ENCODE measurements at places on chromosomes 1 and 21.

GRCh38 chr1:154840269-154841176 lies 29.6 kb downstream of the KCNN3 start:
- no peak for DNase-seq

DNA sequence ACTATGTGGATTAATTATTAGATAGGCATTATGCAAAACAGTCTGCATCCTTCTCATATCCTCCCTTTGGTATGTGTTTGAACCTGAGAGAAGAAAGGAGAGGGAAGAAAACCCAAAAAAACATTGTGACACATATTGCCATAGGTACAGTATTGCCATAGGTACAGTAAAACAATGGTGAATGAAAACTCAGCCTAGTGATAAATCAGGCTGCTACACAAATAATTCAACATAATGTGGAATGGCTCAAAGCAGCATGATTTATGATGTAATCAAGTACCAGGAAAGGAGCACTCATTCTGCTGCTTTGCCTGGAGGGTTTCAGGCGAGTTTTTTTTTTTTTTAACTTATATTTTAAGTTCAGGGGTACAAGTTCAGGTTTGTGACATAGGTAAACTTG lies 213.9 kb upstream of the LYPLAL1 start:
- no peak for DNase-seq

- DNase-seq = peak; percentile 46
Measured at GRCh38 chr1:95207223-95207935, 26.6 kb upstream of the RWDD3 start.

GRCh38 chr1:6003568-6004411 lies 11.6 kb upstream of the NPHP4 start:
- DNase-seq = no peak

DNA sequence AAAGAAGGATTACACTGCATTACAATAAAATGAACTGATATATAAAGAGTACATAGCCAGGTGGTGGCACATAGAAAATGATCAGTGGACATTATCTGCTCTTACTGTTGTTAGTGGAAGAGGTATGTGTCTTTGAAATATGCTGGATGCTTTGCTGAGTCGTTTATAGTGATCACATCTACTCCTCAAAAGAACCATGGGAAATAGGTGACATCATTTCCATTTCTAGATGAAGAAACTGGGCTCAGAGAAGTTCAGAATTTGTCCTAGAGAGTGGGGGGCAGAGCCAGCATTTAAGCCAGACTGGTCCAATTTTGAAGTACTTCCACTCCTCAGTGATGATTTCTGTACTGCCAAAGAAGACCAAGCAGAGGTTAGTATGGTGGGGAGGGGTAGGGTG lies 34.0 kb upstream of the BACH1 start:
- DNase-seq = no peak

GRCh38 chr21:41802684-41803083 lies 35.8 kb upstream of the RIPK4 start:
- no peak for DNase-seq

- no peak for DNase-seq
Measured at GRCh38 chr1:198927129-198927528, 288.3 kb downstream of the PTPRC start.

DNA sequence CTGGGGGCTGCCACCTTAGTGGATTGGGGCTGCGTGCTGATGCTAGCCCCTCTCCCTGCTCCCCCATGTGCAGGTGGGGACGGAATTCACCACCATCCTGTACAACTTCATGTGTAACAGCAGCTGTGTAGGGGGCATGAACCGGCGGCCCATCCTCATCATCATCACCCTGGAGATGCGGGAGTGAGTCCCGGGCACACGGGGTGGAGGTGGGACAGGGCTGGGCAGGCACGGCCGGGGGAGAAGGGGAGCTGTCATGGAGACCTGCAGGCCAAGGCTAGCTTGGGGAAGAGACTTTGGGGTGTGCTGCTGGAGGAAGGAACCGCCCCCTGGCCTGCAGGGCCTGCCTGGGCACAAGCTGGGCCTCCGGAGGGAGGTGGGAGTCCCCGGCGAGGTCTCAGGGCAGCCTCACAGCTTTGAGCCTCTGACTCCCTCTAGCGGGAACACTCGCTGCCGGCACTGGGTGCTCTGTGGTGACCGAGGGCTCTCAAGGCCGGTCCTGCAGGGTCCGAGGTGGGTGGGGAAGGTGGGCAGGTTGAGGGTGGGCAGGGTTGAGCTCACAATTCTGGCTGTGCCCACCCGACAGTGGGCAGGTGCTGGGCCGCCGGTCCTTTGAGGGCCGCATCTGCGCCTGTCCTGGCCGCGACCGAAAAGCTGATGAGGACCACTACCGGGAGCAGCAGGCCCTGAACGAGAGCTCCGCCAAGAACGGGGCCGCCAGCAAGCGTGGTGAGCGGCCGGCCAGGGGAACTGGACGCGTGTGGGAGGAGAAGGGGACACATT lies 25.0 kb upstream of the CCDC27 start:
- DNase-seq = no peak

DNA sequence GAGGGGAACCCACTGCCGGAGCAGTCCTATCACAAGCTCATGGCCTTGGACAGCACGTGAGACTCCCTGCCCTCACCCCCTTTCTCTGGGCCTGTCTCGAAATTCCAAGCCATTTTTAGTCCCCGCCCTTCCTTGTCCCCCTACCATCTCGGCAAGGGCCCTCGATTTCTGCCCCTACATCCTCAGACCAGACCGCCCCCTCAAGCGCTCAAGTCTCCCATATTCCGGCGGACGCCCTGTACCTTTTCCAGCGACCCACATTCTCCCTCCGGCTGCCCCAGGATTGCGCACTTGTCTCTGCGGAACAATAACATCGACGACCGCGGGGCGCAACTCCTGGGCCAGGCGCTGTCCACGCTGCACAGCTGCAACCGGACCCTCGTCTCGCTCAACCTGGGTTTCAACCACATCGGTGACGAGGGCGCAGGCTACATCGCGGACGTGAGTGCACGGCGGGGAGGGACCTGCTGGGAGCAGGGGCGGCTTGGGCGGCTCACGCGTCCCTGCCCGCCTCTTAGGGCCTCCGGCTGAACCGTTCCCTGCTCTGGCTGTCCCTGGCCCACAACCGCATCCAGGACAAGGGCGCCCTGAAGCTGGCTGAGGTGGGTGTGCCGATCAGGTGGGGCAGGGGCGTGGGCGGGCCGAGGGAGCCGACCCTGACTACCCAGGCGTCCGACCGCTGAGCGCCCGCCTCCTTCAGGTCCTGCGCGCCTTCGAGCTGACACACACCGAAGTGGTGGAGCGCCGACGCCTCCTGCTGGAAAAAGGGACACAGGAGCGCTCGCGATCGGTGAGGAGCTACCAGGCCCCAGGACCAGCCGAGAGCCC lies 7.0 kb downstream of the LRRC71 start:
- DNase-seq = peak; percentile 90

DNA sequence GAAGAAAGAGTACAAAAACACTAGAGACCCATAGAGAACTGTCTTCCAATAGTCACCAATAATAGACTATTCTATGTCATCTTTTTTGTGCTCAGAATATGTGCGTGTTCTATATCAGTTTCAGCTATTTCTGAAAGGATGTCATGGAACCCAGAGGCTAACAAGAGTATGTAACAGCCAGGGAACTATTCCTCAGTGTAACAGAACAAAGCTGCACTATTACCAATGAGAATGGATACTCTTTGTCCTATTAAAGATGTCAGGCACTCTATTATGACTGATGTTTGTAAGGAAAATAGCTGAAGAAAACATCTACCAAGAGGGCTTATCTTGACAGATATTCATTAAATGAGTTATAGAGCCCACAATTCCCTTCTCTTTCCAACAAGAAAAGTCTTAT lies 8.6 kb upstream of the LRRC8C start:
- DNase-seq = no peak

GRCh38 chr1:23718482-23718881 lies 24.8 kb upstream of the ELOA start:
- peak; percentile 55 for DNase-seq

DNA sequence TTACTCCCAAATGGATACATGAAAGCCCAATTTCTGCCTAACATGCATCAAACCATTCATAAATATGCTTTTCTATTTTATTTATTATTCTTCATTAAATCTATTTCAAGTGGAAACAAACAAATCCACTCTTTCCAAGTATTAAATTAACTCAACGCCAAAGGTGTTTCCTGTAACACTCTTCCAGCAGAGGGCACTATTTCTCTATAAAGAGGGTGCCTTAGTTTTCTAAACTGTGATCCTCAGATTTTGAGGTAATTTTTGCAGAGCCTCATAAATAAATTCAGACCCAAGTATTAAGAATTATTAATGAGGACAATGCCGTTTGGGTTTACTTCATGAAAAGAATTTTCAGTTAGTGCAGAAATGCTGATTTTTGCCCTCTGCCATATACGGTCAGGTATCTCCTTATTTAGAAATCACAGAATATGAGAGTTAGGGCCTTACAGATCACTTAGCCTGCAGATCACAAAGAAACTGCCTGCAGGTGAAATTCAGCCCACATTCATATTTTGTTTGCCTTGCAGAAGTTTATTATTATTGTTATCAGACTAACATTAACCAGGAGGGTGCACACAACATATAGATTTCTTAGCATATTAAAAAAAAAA lies 40.1 kb upstream of the MYSM1 start:
- DNase-seq = peak; percentile 49

GRCh38 chr1:178551307-178551706 lies 38.4 kb downstream of the TEX35 start:
- no peak for DNase-seq

DNA sequence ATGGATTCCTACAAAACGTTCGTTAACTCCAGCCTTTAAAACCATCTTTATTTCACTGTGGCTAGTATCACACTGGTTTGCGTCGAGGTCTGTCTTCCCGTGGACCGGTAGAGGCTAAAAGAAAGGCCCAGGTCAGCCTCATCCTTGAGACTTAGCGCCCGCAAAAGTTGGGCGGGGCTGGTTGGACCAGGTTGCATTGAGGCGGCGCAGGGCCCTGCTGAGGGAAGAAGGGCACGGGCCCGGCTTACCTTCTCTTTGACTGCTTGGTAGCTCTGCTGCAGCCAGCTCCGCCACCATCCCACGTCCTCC lies 455 bp downstream of the BSDC1 start:
- peak; percentile 40 for DNase-seq

DNA sequence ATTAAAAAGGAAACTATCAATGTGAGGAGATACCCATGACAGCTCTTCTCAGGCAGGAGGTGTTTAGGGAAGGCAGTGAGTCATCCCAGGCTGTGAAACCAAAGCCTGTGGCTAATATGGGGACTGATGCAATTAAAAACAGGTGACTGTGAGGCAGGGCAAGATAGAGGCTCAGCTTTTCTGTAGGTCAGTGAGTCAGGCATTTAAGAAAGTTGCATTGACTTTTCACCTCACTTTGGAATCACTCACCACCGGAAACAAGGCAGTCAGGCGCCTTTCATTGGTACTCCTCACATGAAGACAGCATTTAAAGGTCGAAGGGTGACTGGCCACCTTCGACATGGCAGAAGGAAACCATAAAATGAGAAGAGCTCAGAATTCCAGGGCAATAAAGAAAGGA lies 54.5 kb downstream of the PAPPA2 start:
- no peak for DNase-seq

DNA sequence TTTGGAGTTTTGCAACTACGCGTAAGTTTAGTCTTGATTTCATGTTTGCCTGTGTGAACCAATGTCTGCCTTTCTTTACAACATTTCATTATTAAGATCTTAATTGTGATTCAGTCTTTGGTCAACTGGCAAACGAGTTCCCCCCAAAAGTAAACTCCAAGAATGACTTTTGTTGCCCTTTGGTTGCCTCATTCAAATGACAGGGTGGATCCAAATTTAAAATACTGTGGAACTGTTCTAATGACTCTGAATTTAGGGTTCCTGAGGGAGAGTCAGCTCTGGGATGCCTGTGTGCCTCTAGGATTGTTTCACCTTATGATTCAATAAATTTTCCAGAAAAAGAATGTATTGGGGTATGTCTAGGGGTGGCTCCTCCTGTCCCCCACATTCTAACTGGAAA lies 105.3 kb downstream of the KCNN3 start:
- no peak for DNase-seq

- DNase-seq = no peak
Measured at GRCh38 chr1:29254346-29254745, 18.0 kb downstream of the PTPRU start.

Data from SHP77 (cell line).